ENCODE measurements at places on chromosomes 4 and X.

GRCh38 chrX:68822641-68823410 lies 6.0 kb upstream of the EFNB1 start:
- DNase-seq, result no peak

GRCh38 chr4:24991015-24991414 lies 39.7 kb downstream of the LGI2 start:
- DNase-seq, result no peak

DNA sequence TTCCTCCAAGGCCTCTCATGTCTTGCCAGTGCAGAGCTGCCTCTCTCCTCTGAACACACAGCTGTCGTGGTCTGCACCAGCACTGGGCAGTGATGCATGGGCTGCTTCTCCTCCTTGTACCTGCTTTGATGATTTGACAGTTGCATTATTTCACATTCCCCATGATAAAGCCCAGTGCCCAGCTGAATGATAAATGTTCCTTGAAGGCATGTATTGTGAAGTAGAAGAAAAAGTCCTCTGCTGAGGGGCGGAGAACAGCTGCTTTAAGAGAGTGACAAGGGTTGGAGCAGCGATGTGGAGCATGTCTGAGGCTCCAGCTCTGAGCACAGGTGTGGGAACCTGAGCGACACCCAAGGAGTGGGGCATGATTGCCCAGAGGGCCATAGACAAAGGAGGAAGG lies 21.1 kb upstream of the TRIM2 start:
- DNase-seq, result no peak

GRCh38 chrX:20989361-20989760 lies 384.9 kb upstream of the CNKSR2 start:
- no peak for DNase-seq

GRCh38 chr4:26001816-26002215 lies 87.8 kb downstream of the SMIM20 start:
- DNase-seq, result no peak

GRCh38 chr4:107389965-107390364 lies 330.1 kb downstream of the PAPSS1 start:
- DNase-seq, result no peak

DNA sequence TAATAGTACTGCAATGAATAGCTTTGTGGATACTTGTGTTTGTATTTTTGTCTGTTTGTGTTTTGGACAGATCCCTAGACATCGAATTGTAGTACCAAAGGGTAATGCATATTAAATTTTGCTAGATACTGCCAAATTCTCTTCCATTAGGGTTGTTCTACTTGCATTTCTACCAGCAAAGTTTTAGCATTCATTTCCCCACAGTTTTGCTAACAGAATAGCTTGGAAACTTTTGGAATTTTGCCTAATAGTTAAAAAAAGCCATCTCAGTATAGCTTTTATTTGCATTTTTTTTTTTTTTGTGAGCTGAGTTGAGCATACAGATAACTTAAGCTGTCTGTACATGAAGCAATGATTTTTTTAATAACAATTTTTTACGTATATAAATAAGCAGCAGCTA lies 1084.9 kb downstream of the ADGRL3 start:
- no peak for DNase-seq

DNA sequence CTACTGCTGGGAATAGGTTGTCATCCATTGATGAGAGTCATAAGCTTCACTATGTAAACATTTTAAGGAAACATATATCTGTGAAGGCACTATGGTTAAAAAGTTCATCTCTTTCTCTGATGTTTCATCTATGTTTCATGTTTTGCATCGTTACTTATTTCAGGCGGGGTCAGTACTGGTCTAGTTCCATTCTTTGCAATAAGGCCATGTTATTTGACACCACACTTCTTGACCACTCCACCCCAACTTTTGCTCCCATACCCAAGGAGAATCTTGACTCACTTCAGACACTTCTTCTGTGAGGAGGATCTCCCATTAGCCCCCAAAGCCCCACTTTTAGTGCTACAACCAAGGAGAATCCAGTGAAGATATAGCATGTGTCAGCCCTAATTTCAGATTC lies 119.4 kb downstream of the GRIA3 start:
- DNase-seq, result no peak

GRCh38 chrX:148416931-148417330 lies 83.5 kb upstream of the AFF2 start:
- no peak for DNase-seq

- DNase-seq, result no peak
These were observed 151.4 kb upstream of the STX18 start for GRCh38 chr4:4693258-4693657.

DNA sequence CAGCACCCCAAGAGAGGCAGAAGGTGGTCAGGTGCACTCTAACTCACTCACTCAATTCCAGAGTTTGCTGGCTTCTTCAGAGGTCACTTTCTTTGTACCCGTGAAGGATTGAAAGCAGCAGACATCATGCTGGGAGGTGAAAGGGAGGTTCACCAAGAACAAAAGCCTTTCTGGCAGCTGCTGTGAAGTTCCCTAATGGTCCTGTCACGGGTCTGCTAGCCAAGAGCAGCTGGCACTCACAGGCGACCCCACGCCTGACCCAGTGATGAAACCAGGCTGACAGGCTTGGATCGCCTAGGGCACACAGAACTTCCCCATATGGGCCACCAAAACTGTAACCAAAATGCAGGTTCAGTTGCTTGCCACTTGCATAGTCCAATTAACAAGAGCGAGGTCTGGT lies 11.8 kb downstream of the NUDT11 start:
- no peak for DNase-seq

DNA sequence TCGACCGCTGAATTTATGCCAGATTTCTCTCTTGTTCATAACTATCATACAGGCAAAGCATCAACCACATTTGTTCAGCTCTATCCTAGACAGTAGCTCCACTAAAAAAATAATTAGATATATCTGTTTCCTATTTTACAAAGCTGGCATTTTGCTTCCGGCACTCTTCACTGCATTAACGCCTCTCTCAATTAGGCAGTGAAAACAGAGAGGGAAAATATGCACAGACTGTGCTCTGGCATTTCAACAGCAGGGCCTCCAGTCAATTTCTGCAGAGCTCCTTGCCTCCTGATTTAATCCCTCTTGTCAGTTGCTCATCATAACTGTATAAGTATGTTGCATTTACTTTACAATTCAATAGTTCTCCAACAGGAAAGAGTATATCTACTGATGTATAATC lies 666.9 kb upstream of the INTU start:
- no peak for DNase-seq

DNA sequence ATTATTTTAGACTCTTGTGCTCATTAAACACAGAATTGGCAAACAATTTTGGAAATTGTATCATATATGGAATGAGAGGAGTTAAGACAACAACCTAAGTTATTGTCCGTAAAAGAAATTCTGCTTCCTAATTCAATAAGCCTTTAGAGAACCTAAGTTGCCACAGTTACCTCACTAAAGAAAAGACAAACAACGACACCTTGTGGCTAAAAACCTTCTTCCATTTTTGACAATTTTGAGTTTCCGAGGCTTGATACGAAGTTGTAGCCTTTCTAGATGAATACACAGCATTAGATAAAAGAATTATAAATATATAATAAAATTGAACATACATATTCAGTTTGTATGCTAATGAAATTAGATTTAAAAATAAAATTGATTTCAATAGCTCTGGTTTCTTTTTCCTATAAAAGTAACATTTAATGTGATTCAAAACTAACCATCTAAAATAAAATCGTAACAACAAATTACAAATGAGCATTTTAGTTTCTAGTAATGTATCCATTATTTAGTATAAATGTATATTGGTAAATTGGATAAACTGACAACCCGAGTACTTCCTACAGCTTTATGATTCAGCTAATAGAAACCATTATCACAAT lies 275.1 kb downstream of the GPM6A start:
- DNase-seq, result no peak

- DNase-seq, result no peak
These were observed 64.0 kb upstream of the FGF13 start for GRCh38 chrX:138775517-138775916.

- peak; percentile 67 for DNase-seq
These were observed at the start of gene GABRQ for GRCh38 chrX:152637649-152638442. TSS of gene GABRQ (plus strand) at chrX:152637895. CDS start at chrX:152638203, 308 bp downstream.

DNA sequence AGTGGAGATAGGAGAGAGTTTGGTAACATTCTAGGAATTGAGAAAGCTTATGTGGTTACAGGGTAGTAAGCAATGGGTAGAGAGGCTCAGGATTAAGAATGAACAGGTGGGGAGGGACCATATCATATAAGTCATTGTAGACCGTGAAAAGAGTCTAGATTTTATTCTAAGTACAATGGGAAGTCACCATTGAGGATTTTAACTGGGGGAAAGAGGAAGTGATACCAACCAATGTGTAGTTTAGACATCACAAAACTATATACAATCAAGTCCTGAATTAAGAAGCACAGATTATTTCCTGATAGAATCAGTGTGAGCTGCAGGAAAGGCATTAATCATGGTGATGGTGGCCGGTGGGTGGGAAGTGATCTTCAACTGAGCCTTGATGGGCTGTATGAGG lies 178.3 kb upstream of the ZIC3 start:
- no peak for DNase-seq

DNA sequence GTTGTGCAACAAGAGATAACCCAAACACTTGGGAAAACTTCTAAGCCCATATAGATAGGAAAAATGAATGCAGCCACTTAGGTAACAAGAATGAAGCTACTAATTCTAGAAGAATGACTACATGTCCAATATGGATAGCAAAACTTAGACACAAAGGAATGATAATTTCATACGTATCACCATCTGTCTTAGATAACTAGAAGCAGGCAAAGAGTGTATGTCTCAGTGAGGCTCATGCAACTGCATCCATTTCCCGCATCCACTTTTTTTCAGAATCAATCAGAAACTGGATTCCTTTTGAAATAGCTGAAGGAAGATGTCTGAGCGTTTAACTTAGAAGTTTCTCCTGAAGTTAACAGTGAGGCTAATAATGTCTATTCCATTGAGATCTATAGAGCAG lies 408.7 kb upstream of the PITX2 start:
- no peak for DNase-seq

DNA sequence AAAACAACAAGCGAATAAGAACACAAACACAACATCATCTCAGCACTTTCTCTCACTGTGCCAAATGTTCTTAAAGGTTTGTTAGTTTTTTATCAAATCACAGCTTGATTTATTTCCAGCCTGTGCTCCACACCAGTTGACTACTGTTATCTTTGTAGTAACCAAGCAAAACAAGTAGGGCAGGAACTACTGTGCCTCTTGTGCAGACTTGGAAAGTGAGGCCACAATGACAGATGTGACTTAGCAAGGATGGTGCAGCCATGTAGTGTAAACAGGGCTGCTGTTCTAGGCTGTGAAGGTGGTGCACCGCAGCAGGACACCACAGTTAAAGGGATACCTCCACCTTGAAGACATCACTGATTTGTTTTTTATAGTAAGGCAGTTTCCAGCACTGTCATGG lies 170.0 kb downstream of the IL1RAPL1 start:
- no peak for DNase-seq

DNA sequence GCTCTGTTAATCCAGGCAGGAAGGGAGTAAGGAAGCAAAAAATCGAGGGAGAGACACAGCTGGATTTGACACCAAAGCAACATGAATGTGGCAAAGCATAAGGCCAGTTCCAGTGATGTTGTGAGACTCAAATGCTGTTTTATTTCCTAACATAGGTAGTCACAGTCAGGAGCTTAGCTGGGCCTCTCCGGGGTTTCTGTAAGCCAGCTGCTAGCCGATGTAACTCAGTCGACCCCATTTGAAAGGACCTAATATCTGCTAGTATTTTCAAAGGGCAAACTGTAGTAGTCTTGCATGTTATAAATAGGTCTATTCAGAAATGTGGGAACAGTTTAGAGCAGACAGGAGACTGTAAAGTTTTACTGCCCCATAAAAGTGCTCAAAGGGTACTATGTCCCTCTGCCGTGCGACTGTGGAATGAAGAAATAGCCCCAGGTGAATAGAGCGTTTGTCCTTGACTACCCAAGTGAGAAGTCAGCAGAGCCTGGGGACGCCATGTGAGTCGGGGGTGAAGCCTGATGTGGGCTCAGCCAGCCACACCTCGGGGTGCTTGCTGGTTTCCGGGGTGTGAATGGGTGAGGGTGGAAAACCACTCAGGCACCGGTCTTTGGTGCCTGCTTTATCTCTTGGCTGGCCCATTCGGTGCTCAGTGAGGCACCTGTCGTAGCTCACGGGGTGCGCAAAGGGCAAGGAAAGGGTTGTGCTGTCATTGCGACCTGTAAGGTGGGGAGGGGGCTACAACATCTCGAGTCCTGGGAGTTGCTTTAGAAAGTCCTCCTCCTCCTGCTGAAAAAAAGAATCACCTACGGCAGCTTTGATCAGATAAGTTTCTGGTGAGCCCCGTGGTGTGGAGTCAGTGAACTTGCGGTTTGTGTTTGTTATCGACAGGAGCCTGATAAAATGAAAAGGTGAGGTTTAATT lies 745 bp downstream of the TRIM2 start:
- no peak for DNase-seq

- DNase-seq, result no peak
These were observed 7.6 kb upstream of the XPNPEP2 start for GRCh38 chrX:129731228-129731627.

DNA sequence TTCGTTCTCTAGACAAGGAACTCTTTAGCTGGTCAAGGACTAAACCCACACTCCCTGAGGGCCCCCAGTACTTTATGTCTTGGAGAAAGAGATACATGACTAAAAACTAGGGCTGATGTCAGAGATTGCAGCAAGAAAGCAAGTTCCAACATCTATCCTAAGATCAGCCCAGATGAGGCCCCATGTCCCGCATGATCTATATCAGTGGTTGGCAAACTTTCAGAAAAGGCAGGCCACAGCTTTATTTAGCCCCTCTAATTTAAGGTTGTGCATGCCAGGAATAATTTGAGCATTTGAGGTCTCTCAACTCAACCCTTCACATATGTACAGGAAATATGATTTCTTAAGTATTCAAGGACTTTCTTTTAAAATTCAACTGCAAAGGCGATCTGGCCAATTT lies 44.1 kb upstream of the FRMD7 start:
- DNase-seq, result no peak

GRCh38 chrX:154661899-154662298 lies 8.5 kb upstream of the CTAG2 start:
- no peak for DNase-seq

DNA sequence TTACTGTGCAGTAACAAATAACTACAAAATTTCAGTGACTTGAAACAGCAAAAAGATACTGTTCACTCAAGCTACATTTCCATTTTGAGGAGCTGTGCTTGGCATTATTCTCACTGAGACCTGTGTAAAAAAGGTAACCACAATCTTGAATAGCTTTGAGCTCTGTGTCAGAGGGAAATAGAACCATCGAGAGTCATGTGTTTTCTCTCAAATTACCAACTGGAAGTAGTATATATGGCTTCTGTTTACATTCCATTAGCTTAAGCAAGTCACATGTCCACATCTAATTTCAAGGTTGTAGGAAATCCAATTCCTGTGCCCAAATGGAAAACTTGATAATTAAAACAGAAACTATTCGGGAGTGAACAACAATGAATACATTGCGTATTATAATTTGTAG lies 82.9 kb upstream of the BANK1 start:
- DNase-seq, result no peak

GRCh38 chr4:6941796-6942195 lies 32.2 kb downstream of the TBC1D14 start:
- no peak for DNase-seq

Data from upper lobe of right lung (tissue), 1 donor.